Activated naive CD4-positive, alpha-beta T cell (primary cell): ENCODE measurements at places on chromosomes 11 and 22.

GRCh38 chr11:86815726-86816125 lies 15.4 kb downstream of the PRSS23 start:
- DNase-seq, result no peak

- DNase-seq, result no peak
These were observed 21.2 kb upstream of the TMEM218 start for GRCh38 chr11:125132596-125132995.

DNA sequence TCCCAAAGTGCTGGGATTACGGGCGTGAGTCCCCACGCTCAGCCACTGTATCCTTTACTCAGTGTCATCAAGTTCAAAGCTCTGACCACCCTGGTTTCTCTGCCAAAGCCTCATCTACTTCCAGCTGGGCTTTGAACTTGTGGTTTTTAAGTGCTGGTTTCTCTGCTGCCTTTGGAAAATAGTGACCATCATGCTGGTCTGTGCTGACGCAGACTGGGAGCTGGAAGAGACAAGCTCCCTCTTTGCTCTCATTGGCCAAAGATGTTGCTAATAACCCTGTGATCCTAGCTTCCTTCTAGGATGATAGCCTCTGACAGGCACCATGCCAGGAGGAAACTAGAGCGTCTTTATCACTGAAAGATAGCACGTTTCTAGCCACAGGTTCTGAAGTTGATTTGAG lies 62.4 kb downstream of the ALX4 start:
- DNase-seq, result no peak

DNA sequence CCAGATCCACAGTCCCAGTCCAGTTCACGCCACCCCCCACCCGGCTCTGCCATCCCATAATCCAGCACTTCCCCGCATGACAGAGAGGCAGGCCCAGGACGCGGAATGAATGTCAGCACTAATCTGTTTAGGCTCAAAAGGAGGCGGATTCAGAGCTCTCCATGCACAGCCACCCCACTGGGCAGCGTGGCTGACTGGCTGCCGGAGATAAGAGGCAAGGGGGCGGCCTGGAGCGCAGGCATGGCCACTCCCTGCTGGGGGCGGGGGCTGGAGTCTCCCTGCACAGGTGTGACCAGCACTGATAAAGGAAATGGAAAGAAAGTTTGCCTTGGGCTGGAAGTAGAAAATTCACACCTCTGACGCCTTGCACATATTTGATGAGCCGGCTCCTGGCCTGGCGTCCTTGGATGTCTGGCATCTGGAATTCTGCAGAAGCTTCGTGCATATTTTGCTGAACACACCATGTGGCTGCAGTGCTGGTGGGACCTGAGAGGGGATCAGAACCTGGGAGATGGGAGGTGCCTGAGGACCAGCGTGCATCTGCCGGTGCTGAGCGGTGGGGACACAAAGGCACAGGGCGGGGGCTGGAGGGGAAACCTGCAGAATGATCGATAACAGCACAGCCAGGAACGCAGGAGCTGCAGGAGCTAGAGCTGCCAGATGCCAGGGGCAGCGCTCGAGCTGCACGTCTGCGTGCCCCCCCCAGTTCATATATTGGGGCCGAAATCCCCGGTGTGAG lies 344.4 kb downstream of the CTTN start:
- DNase-seq, result no peak

GRCh38 chr11:16603890-16604793 lies 134.3 kb upstream of the C11orf58 start:
- DNase-seq, result no peak

GRCh38 chr22:39244496-39245129 lies at the start of gene PDGFB:
Gene PDGFB, minus strand, starts transcription at chr22:39244982. Its CDS starts 1,019 bp downstream, at chr22:39243963.
- DNase-seq, result no peak

GRCh38 chr11:75087319-75088305 lies 9.1 kb downstream of the OR2AT4 start:
- DNase-seq, result no peak

- no peak for DNase-seq
These were observed 6.0 kb downstream of the OR2AT4 start for GRCh38 chr11:75090671-75091177.
